ENCODE measurements at places on chromosomes 4 and X.

- no peak for DNase-seq
These were observed 448.3 kb upstream of the ZFP42 start for GRCh38 chr4:187547316-187547715.

DNA sequence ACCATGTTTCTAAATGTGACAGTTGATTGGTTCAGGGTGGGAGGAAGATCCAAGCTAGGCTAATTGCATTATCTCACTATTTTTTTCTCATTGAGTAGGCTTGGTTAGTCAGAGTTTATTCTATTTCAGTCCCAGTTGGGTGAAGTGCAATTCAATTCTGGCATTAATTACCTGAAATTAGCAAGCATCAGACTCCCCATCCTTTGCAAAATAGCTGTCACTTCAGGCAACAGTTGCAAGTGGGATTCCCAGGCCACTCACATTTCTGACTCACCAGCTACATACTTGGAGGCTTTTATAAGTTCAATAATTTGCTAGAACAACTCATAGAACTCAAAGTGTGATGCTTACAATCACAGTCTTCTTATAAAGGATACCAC, 155.8 kb upstream of the HAND2 start:
- no peak for DNase-seq

DNA sequence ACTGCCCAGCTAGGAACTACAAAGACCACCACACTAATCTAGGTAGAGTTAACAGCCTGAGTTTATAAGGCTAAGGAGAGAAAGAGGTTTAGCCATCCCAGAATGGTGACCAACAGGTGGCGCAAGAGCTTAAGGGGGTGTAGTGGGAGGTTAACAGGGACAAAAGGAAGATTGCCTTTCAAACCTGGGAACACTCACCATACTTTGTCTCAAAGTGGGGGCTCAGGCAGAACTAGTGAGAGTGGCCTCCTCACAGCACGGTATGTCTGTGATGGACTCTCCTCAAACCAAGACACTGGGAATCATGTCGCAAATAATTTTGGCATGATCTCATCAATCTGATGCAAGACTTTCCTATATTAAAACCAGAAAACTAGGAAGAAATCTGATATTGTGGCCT, 23.4 kb downstream of the CCNI start:
- no peak for DNase-seq

GRCh38 chrX:44435047-44435446, 91.6 kb upstream of the EFHC2 start:
- DNase-seq: no peak

DNA sequence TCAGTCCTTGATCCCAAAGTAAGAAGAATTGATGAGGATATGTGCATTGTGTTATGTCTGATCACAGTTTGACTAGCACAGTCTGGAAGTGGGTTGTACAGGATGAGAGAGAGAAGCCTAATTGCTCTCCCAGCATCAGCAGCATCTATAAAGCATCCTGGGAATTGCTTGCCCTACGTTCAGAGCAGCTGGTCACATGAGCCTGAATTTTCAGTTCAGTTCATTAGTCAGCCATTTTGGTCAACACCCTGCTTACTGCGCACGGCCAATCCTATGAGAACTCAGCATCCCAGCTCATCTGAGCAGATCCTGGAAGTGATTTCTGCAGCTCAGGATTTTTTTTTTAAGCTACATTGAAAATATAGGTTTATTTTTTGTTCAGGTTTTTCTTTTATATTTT, at the start of gene RUFY3:
Gene RUFY3, plus strand, starts transcription at position 218 of the 400 bp plus-strand sequence. CDS start 610 bp downstream, outside the sequence.
- DNase-seq: no peak
